Mucosa of descending colon (tissue), 3 donors: ENCODE measurements at places on chromosomes 13 and 19. TPM values are rescaled to one million over a fixed set of nuclear protein-coding genes. Genes with fewer than 3 reads are reported as not detected.

- no peak for DNase-seq
These were observed 515 bp upstream of the EFNA2 start for GRCh38 chr19:1284979-1285736.

DNA sequence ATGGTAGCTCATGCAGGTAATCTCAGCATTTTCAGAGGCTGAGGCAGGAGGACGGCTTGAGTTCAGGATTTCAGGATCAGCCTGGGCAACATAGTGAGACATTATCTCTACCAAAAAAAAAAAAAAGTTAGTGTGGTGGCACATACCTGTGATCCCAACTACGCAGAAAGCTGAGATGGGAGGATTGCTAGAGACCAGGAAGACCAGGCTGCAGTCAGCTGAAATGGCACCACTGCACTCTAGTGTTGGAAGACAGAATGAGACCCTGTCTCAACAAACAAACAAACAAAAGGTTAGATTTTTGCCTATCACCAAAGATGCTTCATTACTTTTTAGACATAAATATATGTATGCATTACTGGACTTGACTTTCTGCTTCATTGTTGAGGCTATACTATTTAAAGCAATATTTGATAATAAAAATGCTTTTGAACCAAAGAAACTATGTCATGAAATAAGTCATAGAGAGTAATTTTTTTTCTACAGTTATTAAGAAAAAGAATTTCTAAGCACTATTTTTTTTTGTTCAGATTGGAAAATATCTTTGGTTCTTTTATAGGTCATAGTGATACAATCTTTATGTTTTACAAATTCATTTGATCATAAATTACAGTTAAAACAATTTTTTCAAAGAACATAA is 1180.1 kb upstream of the ATXN8OS start:
- no peak for DNase-seq

Gene KCNN1
- not detected for total RNA-seq

Gene ZNF433
- total RNA-seq = 4.7 TPM
